RWPE2 (cell line): ENCODE measurements at places on chromosomes 16 and 17.

GRCh38 chr16:77373726-77374125, 61.1 kb downstream of the ADAMTS18 start:
- no peak for DNase-seq

DNA sequence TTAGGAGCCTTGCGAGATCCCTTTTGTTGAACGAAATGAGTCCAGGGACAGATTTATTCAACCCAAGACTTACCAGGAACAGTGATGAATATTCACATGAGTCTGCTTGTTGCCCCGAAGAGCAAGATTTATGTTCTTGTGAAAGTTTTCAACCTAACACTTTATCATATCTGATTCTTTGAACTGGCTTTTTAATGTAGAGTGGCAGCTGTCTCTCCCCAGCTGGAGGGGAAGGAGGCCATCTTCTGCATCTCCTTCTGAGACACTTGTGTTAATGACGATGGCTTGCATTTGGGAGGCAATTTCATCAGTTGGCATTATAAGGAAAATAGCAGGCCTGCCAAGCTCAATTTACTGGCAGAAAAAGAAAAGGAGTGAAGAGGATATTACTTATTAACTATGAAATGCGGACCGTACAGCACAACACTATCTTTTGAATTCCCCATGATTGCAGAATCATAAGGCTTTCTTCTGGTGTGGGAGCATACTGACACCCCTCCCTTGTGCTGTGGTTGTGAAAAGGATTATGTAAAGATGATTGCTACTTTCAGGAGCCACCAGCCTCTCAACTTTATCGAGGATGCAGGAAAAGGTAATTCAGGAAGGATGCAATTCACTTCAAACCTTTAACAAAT, 35.7 kb downstream of the SMARCE1 start:
- DNase-seq = no peak

DNA sequence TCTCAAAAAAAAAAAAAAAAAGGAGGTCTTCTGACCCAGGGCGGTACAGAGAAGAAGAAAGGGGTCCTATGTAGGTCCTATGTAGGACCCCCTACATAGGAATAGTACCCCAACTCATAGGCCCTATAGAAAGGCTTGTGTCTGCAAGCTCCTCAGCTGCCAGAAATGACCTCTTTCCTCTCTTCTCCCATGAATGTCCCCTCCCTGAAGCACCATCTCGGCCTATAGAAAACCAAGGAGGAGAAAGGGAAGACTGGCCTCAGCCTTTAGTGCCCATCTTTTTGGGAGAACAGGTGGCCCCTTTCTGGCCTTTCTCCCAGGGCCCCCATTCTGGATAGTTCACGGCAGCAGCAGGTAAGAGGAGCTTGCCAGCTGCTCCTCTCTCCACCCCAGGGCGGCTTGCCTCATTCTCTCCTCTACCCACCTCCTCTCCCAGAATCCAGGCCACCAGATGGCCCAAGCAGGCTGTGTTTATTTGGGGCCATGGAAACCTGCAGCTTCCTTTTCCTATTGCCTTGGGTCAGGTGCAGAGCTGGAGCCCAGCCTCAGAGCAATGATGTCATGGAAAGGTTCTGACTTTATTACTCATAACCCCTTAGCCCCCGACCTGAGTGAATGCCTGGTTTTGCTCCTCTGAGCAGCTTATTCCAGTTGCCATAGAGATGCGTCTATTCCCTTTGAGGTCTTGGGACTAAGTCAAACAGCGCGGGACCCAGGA, 1.6 kb upstream of the MRPL58 start:
- no peak for DNase-seq

GRCh38 chr16:85501900-85502299, 111.2 kb upstream of the GSE1 start:
- DNase-seq = no peak

DNA sequence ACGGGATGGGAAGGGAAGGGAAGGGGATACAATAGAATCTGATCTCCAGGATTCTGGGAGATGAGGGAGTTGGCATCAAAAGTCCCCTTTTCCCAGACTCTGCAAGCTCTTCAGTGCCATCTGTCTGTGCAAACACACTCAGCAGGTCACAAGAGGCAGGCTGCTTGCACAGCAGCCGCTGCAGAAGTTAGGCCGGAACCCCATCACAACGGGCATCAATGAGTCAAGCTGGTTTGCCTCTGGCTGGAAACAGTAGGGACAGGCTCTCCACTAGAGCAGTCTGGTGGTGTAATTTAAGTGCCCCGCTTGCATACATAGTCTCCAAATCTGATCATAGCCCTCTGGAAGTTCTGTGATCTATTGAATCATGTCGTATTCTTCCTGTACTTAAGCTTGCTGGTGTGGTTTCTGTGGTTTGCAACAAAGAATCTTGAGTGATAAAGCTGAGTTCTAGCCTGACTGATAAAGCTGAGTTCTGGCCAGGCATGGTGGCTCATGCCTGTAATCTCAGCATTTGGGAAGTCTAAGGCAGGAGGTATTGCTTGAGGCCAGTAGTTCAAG, 33.7 kb upstream of the KDM8 start:
- no peak for DNase-seq

DNA sequence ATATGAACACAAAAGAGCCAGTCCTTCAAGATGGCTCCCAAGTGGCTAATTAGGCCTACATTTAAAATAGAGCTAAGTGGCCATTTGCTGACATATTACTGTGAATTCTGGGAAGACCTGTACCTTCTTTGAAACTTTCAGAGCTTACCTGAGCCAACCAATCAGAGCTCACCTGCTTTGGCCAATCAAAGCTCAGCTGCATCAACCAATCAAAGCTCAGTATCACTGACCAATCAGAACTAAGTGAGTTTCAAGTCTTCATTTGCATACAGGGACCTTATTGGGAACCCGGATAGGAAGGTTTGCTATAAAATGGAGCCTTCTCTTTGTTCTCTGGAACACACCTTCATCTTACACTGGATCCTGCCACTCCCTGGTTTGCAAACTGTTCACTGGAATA, 63.7 kb downstream of the FOXL1 start:
- DNase-seq = no peak

DNA sequence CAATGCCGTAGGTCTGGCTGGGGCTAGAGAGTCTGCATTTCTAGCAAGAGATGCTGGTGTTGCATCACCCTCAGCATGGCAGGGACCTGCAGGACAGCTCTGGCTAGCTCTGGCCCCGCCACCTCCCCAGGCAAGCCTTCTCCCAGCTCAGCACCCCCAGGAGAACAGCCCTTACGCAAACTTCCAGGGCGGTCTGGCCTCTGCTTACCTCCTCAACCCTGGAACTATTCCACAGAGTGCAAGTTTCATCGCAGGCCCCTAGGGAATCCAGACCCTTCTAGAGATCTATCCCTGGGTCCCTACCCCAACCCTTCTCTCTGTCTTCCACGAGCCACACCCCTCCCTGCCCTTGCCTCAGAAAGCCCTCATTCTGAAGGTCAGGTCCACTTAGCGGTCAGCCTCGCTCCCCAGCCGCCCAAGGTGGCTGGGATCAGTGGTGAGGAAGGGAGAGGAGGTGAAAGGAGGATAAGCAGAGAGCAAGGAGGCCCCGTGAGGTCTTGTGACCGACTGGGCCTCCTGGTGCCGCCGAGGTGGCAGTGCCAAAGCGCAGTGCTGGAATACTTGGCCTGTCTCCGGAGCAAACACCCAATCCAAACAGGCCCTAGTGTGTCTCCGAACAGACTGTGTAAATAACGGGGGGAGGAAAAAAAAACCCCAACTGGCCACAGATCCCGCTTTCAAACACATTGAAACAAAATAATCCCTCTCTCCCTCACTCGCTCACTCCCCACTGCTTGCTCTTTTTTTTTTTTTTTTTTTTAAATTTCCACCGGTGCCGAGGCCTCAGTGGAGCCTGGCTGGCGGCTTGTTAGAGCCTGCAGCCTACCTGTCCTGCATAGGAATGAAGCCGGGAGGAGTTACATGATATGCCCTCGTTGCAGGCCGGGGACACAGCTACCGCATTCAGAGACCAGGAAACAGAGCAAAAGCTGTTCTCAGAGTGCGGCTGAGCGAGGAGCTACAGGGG, 380.9 kb downstream of the SOX9 start:
- DNase-seq = no peak

GRCh38 chr17:887551-888209, 91.9 kb downstream of the NXN start:
- DNase-seq = no peak

GRCh38 chr17:81328978-81329926, 34.1 kb upstream of the SLC38A10 start:
- peak; percentile 100 for DNase-seq

- DNase-seq = no peak
Measured at GRCh38 chr16:28181515-28181914, 30.2 kb downstream of the XPO6 start.

DNA sequence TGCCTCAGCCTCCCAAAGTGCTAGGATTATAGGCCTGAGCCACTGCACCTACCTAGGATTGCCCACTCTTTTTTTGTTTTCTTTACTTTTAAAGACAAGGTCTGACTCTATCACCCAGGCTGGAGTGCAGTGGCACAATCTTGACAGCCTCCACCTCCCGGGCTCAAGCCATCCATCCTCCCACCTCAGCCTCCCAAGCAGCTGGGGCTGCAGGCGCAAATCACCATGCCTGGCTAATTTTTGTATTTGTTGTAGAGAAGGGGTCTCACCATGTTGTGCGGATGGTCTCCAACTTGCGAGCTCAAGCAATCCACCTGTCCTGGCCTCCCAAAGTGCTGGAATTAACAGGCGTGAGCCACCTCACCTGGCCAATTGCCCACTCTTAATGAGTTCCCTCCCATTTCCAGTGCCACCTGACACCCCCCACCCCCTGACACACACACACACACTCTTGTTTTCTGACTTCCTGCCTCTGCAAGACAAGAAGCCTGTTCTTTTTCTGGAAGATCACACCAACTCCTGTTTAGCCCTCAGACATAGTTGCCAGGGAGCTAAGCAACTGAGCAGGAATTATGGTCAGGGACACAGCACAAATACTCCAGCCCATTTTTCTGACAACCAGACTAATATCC, 2.6 kb downstream of the OVCA2 start:
- DNase-seq = no peak

GRCh38 chr16:82322177-82322576, 152.2 kb upstream of the MPHOSPH6 start:
- DNase-seq = no peak

GRCh38 chr16:77442078-77442477, 7.2 kb upstream of the ADAMTS18 start:
- DNase-seq = no peak

- no peak for DNase-seq
Measured at GRCh38 chr17:81583589-81584342, 31.6 kb upstream of the FAAP100 start.
